ENCODE measurements at places on chromosomes 6 and 20. TPM values are rescaled to one million over a fixed set of nuclear protein-coding genes. Genes with fewer than 3 reads are reported as not detected.
A peak's percentile ranks its signal among the peaks of the same experiment; 100 is the strongest.

GRCh38 chr6:33981421-33981820, 164.5 kb downstream of the GRM4 start:
- peak; percentile 35 for DNase-seq

DNA sequence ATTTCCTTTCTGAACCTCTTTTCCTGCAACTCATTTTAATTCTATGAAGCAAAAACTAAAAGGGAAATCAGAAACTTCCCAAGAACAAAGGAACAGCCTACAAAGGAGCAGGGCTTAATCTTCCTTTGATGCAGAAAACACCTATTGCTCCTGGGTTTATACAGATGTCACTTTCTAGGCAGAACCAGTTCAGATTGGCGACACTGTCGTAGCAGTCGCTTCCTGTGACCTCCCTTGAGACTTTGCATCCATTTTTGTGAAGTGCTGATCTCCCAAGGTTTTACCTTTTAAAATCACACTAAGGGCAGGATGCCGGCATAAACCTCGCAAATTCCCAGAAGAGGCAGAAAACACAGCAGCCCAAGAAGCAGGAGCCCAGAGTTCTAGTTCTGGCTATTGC, 40.1 kb downstream of the JAG1 start:
- DNase-seq, result no peak

DNA sequence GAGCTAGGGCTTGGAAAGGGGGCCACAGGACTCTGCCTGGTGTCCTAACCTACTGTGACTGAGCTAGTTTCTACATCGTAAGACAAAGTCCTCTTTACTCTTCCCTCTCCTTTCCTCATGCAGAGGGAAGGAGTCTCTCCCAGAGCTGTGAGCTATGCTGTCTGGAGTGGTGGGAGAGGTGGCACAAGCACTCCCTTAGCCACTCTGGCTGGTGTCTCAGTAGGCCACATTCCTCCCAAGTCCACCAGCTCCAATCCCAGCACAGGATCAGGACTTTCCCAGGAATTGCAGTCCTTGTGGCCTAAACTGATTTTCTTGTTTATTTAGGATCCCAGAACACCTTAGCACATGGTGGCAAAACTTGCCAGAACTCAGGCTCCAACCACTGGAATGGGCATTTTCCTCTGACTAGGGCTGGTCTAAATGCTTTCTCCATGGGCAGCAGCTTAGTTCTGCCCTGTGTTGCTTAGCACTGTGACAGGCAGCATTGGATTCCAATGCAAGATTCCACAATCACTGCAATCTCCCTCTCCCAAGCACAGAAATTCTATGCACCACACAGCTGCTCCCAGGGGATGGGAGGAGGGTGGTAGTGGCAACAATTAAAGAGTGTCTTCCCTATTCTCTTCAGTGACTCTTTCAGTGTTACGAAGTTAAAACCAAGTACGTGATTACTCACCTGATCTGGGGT, 733.3 kb downstream of the HACE1 start:
- DNase-seq, result no peak

GRCh38 chr6:147138835-147139234, 65.4 kb upstream of the STXBP5 start:
- no peak for DNase-seq

DNA sequence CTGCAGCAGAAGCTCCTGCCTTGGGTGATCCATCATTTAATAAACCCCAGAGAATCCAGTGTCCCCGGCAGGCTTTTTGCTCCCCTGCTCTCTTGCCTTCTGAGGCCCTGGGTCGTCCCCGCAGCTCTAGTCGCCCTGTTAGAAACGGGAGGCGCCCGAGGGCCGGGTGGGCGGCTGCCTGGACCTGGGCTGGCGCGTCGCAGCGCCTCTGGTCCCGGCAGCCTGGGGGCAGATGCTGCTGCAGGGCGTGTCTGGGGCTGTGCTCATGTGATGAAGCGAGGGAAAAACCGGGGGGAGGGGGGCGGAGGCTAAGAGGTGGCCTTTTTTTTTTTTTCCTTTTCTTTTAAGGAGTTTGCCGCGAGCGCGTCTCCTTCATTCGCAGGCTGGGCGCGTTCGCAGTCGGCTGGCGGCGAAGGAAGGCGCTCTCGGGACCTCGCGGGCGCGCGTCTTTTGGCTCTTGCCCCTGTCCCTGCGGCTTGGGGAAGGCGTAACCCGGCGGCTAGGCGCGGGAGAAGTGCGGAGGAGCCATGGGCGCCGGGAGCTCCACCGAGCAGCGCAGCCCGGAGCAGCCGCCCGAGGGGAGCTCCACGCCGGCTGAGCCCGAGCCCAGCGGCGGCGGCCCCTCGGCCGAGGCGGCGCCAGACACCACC, 394 bp downstream of the AKAP12 start:
- peak; percentile 91 for DNase-seq

DNA sequence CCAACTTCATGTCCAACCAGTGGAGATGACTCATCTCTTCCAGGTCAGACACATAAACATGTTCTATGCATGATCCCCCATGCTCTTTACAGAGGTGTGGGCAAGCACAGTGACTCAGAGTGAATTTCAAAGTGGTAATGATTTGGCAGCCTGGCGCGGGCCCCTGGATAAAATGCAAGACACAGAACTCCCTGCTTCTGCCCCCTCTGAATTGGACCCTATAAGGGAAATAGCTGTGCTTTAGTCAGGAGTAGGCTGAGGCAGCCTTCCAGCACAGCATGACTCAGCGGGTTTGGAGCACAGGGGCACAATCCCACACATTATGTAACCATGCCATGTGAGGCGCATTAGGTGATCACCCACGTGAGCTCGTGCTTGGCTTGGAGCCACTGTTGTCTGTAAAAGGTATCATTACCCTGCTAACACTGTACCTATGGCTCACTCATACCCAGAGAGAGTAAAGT, 127.4 kb downstream of the C6orf118 start:
- DNase-seq, result no peak

GRCh38 chr6:41561931-41562911, 16.0 kb downstream of the FOXP4 start:
- DNase-seq, result no peak

- DNase-seq, result no peak
These were observed 136.2 kb downstream of the BMP7 start for GRCh38 chr20:57130160-57130772.

DNA sequence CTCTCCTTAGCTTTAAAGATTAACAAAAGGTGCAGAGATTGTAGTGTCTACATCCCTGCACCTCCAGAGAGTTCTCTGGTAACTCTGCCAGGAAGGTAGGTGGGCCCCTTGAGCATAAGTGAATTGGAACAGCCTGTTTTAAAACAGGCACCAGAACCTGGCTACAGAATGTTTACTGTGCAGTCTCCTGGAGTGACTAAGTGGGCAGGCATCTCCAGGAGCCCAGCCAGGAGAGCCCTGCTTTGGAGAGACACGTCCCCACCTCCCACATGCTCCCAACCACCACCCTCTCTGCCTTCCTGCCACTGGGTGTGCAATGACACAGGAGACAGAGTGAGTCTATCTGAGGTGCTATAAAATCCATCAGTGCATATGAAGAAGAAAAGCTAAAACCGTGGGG, 110.3 kb upstream of the EYA4 start:
- no peak for DNase-seq

DNA sequence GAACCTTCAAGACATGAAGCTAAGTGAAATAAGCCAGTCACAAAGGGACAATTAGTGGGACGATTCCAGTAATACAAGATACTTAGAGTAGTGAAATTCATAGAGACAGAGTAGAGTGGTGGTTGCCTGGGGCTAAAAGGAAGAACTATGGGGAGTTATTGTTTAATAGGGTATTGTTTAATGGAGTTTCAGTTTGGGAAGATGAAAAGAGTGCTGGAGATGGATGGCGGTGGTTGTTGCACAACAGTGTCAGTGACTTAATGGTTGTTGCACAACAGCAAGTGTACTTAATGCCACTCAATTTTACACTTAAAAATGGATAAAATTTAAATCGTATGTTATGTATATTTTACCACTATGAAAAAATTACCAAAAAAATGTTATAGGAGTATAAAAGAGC, 209.7 kb upstream of the TENT5A start:
- no peak for DNase-seq

DNA sequence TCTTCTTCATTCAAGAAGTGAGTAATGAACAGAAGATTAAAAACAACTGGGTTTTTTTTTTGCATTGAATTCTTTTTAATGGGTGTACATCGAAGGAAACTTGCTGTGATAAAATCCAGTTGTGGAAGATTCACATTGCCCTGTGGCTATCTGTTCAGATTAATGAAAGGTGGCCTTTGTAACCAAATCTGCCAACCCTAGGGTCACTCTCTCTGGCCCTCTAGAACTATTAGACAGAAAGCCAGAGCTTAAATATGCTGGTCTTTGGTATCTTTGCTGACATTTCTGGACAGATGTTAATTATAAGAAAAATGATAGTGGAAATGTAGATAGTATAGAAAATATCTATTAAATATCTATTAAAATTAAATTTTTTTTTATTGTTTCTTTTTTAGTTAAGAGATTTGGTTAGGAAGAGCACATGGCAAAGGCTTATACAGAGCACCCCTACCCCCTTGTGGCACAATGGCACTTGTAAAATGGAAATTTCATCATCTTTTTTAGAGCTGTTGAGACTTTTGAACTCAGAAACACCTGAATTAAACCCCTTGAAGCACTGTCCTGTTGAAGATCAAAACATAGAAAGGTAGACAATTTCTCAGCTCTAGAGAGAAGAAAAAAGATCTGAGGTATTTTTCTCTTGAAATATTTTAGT, 572.5 kb downstream of the PKHD1 start:
- no peak for DNase-seq

DNA sequence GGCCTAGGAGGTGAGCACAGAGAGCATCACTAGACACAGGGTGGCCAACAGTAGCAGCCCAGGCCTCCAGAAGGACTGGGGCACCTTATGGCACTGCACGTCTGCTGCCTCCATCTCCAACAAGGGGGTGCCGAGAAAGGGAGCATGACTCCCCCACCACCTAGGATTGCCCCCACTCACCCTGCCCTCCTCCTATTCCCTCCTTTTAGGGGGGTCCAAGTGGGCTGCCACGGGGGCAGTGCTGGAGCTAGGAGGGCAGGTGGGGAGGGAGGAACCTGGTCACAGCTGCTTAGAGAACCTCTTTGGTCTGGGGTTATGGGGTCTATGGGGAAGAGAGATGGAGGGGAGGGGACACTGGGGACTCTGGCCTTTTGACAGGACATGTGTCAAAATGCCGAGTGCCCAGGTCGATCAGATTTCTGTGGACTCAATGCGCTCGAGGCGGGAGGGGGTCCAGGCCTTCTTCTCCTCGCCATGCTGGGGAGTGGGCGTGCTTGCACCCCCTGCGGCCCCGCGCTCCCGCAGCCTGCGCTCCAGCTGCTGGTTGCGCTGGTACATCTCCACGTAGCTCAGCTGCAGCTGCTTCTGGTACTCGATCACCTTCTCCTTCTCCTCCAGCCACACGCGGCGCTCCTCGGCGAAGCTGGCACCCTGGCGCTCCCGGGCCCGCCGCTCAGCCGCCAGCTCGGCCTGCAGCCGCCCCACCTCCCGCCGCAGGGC, 4.5 kb upstream of the FASTKD5 start:
- DNase-seq, result no peak

The FOXQ1 gene
- 0.15 TPM for total RNA-seq

The CAGE1 gene
- total RNA-seq, result not detected
